ENCODE measurements at places on chromosomes 4 and X. TPM values are rescaled to one million over a fixed set of nuclear protein-coding genes. Genes with fewer than 3 reads are reported as not detected.

Gene ADH4
- 0.03 TPM for polyA plus RNA-seq

Gene PLRG1
- polyA plus RNA-seq: 123 TPM

Gene TENM3
- 2.7 TPM for polyA plus RNA-seq

DNA sequence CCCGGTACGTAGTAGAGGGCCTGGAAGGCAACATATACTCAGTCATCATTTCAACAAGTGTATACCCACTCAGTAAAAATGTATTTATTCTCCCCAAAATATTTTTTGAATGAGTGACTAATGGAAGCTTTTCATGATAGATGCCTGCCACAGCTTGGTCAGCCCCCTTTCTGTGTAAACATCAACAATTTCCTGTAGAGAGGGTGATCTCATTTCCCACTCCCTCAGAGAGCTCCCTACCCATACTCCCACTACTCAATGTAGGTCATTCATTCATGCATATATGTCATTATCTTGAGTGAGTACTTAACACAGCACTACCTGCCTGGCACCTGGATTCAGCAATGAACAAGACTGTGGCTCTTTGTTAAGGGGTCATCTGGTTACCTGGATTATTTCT lies 81.9 kb downstream of the STK32B start:
- no peak for DNase-seq

DNA sequence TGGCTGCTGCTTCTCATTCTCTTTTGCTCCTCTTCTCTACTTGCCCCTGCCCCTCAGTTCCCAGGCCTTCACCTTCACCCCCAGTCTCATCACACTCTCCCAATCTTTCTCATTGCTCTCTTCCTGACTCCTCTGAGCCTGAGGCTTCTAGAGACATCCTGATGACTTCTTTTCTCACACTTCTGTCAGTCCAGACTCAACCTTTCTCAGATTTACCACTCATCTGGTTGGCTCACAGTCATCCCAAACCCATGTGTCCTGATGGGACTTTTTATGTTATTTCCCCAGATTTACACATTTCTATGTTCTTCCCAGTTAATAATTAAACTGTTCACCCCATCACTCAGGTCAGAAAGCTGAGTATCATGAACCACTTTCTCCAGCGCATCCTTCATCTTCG lies 68.0 kb downstream of the TMA16 start:
- no peak for DNase-seq

- DNase-seq: no peak
Measured at GRCh38 chrX:8741981-8742380, 10.0 kb upstream of the ANOS1 start.

All from fibroblast of lung (primary cell).